ENCODE measurements at places on chromosomes 16 and 17.

- DNase-seq, result no peak
These were observed 42.3 kb downstream of the WSB1 start for GRCh38 chr17:27336184-27336583.

- no peak for DNase-seq
These were observed 105.2 kb downstream of the CLEC16A start for GRCh38 chr16:11049396-11050059.

DNA sequence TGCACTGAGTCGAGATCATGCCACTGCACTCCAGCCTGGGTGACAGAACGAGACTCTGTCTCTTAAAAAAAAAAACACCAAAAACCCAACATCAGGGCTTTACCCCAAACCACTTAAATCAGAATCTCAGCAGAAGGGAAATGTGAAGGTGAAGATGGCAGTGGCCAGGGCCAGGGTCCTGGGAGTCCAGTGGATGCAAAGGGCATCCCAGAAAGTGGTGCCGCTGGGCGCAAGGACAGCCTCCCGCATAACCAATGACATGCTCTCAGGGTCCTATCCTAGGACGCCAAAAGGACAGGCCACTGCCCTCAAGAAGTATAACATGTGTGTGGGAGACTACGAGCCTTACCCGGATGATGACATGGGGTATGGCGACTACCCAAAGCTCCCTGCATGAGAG, 7.9 kb downstream of the TUBD1 start:
- no peak for DNase-seq

DNA sequence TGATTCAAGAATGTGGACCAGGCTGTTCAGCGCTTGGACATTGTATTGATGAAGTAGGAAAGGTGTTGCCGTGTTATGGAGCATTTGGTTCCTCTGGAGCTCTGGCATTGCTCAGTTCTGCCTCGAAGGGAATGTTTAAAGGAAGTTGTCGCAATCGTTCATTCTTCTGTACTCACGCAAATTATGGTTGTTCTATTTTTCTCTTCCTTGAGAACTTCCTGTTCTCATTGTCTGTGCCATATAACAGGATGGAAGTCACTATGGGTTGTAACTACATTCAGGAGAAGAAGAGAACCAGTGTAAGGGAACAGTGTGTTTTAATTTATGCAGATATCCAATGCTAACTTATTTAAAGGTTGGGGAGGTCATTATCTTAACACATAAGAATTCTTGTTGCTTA, 13.0 kb downstream of the PCTP start:
- no peak for DNase-seq

DNA sequence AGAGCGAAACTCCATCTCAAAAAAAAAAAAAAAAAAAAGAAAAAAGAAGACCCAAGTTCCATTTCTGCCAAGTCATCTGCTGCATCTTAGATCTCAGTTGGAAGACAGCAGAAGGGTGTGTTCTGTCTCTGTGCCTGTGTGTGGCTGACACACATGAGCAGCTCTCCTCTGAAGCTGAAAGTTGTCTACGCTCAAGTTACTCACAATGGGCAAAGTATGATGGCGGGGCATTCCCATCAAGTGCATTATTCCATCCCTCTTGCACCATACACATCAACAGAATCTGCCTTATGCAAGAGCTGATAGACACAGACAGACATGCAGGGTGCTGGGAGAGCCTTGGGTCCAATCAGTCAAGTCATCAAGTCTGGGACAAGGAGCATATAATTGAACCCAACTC, 402.2 kb downstream of the XYLT1 start:
- no peak for DNase-seq
